CD4-positive, alpha-beta T cell treated with Interleukin-12 subunit alpha and Interleukin-12 subunit beta, for 1 hour (primary cell): ENCODE measurements at places on chromosomes 2 and 18.

- no peak for DNase-seq
These were observed 386.2 kb downstream of the PTH2R start for GRCh38 chr2:208792766-208793165.

DNA sequence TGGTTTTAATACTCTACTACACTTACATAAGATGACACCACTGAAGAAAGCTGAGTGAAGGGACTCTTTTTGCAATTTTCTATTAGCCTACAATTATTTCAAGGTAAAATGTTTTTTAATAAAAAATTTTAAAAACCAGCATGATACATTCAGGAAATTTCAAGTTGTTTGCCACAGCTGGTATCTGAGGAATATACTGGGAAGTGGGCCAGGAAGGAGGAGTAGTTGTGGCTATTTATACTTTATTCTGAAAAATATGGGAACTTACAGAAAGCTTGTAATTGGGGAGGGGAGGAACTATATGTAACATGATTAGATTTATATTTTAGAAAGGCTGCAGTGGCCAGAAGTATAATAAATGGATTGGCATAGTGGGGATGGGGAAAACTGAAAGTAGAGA is 40.8 kb downstream of the WDR35 start:
- no peak for DNase-seq

DNA sequence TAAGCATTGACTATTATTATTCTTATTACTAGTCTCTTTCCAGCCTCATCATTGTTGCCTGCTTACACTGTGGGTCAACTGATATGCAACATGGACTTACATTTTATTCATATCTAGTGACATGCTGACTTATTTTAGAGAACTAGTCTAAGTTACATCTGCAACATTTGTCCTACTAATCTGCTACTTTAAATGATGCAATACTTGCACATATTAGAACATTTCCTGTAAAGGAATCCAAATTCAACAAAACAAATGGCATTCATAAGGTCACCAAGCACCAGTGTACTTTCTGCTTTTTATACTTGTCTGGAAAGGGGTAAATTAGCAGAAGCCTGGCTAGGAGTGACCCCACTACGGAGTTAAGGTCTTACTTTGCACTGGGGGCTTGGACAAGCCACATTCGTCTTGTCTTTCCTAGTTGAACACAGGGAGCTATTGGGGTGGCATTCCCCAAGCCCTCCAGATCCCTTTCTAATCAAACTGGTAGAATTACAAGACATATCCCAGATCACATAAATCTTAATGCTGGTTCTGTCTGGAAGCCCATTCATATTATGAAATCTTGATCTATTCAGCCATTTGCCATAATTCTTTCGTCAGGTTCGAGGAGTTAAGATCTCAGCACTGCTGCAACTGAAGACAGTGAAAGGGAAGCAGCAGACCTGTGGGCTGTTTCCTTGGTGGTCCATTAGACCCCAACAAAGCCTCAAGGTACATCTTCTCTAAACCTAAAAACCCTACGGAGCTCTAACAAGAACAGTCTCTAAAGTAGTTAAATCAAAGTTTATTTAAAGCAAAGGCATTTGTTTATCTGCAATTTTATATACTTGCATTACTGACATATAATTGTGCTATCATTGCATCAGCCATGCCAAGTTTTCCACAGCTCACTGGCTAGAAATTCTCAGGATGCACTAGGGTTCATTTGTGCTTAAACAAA is 49.9 kb upstream of the RTN4 start:
- no peak for DNase-seq

- no peak for DNase-seq
These were observed 15.0 kb downstream of the SLC3A1 start for GRCh38 chr2:44290261-44290660.

DNA sequence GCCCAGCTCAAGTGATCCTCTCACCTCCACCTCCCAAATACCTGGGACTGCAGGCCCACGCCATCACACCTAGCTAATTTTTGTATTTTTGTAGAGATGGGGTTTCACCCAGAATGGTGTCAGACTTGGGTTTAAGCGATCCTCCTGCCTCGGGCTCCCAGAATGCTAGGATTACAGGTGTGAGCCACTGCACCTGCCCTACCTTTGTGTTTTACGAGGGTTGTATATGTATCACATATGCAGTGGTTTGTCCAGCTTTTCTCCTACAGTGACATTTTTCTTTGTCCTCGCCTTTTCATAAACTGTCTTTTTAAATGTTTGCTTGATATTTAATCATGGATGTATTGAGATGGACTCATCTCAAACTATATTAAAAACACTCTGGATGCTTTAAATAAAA is 38.5 kb downstream of the AGAP1 start:
- no peak for DNase-seq

DNA sequence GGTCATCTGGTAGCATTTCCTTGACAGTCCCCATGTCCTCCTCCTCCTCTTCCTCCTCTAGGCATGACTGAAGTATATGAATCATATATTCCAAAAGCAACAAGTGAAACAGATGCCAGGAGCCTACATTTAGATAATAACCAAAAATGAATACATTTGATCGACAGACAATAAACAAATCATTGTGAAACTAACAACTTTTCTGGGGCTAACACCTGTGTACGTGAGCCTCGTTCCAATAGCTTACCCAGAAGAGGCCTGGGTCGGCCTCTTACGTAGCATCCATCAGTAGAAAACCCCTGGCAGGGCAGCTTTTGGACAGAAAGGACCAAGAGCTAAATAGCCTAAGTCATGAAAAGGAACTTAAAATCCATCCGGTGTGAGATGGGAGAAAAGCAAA is 15.3 kb upstream of the CREG2 start:
- DNase-seq, result no peak

- no peak for DNase-seq
These were observed 24.1 kb downstream of the PLCD4 start for GRCh38 chr2:218631837-218632236.

DNA sequence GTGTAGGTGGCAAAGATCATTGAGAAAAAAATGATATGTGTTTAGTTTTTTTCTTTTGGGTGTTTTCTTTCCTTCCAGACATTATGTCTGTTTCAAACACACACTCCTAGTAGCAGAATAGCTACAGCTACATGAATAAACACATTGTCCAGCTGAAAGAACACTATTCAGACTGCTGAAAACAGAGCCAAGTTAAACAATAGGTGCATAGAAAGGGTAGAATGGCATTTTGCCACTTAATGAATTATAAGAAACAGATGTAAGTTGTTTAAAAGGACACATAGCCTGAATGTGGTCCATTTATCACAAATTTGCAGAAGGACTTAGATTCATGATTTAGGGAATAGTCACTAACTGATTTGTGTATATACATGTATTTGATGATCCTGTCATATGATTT is 20.1 kb downstream of the CTLA4 start:
- no peak for DNase-seq

GRCh38 chr2:106561356-106561755 is 74.2 kb downstream of the CD8B2 start:
- DNase-seq, result no peak

DNA sequence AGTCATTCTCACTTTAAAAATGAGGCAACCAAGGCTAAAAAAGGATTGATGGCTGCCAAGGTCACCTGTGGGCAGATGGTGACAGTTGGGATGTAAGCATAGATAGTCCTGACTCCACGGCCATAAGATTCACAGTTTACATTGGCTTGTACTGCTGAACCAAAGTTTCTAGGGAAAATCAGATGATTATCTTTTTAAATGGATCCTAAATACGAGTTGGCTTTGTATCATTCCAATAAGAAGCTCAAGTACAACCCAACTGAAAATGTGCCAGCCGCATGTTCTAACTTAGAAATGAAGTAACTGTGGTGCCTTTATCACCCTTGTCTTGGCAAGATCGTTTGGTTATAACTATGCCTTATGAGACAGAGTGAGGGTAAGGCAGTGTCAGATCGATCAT is 27.6 kb downstream of the HK2 start:
- DNase-seq, result no peak

DNA sequence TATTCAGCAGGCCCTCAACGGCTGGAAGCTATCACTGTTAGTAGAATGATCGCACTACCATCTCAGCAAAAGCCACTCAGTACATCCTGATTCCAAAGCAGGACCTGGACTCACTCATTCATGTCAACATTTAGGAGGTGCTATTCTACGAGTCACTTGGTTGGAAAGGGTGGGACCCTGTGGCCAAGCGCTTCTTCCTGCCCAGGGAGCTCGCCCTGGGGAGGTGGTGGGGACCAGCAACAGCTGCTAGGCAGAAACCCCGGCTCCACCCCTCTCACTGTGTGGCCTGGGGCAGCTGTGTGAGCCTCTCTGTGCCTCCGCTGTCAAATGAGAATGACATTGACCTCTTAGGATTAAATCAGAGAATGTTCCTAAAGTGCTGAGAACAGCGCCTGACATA is 231.4 kb downstream of the EIPR1 start:
- DNase-seq, result no peak

DNA sequence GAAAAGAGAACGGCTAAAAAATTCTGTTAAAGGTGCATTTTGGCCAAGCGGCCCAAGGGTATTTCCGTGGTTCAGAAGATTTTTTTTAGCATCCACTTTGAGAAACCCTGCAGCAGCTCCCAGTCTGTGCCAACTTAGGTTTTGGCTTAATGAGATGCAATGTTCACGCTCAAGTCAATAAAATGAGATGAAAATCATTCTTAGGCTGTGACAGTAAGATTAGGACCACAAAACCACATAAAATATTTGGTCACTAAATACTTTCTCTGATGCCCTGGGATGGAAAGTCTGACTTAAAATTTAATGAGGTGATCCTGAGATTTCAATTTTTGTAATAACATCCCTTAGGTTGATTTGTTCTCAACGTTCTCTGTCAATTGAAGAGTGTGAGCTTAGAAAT is 74.2 kb upstream of the FHL2 start:
- DNase-seq, result no peak

GRCh38 chr18:51077217-51077616 is 47.2 kb downstream of the SMAD4 start:
- DNase-seq, result no peak

DNA sequence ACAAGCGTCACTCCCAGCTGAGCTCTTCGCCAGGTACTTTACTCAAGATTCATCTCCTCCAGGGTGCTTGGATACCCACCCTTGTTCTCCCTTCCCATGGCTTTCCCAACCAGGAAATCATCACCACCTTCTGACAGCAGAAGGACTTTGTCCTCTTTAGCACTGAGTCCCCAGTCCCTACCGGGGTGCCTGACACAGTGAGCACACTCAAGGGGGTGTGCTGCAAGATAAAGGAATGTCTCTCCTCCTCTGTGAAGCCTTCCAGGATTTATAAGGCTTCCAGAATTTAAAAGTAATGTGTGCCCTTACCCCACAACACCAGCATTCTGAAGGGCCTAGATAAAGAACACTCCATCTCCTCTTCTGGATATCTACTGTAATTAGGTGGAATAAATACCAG is 39.6 kb downstream of the ACVR1 start:
- no peak for DNase-seq

- DNase-seq, result no peak
These were observed 49.1 kb upstream of the CTAGE1 start for GRCh38 chr18:22466608-22467395.

- no peak for DNase-seq
These were observed 3.0 kb upstream of the SIX3 start for GRCh38 chr2:44938287-44939105.

DNA sequence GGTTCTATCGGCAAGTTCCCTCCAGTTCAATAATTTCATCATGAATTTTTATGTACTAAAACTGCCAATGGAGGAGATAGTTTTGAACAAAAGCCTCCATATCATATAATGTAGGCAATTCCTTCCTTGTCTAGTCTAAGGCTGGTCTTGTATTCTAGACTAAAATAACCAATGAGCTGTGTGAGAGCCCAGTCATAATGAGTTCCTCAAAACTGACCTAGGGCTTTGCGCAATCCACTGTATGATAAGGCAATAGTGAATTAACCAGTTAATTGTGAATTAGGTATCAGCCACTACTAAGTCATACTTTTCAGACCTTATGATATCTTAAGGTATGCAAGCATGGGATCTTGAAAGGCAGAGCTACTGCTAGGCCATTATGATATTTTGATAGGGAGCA is 7.6 kb upstream of the UXS1 start:
- no peak for DNase-seq

DNA sequence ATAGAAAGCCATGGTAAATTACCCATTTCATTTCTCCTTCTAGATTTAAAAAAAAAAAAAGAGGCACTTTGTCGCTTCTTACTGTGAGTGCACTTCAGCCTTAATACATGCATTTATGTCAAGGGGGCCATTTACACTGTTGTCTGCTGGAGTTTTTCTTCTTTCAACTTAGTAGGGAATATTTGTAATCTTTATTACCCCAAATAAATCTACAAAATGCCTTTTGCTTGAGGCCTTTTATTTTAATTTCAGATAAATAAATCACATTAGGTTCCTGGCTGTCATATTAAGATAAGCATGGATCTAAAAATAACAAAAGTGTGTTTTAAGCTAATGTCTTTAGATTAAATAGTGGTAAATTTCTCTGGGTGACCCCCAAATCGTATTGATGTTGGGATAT is 276.0 kb downstream of the NCKAP5 start:
- DNase-seq, result no peak

- peak; percentile 59 for DNase-seq
These were observed 5.4 kb downstream of the SPR start for GRCh38 chr2:72892506-72893173.

GRCh38 chr2:241209271-241209670 is 20.8 kb downstream of the ANO7 start:
- no peak for DNase-seq

GRCh38 chr2:68193144-68193543 is 35.5 kb downstream of the PNO1 start:
- no peak for DNase-seq

GRCh38 chr2:139790807-139791752 is 1010.9 kb upstream of the NXPH2 start:
- DNase-seq, result no peak

- no peak for DNase-seq
These were observed 29.2 kb downstream of the KCNG3 start for GRCh38 chr2:42464631-42465030.

DNA sequence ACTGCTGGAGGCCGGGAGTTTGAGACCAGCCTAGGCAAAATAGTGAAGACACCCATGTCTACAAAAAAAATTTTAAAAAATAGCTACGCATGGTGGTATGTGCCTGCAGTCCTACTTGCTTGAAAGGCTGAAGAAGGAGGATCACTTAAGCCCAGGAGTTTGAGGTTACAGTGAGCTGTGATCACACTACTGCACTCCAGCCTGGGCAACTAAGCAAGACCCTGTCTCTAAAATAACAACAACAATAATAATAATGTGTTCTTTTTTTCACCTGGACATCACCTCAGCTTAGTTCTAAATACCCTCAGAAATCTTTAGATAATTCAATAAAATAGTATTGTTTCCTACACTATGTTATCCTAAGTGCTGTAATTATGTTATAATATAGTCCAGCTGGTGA is 397.1 kb upstream of the ZNF804A start:
- no peak for DNase-seq
